ENCODE measurements at places on chromosomes 1 and 21. TPM values are rescaled to one million over a fixed set of nuclear protein-coding genes. Genes with fewer than 3 reads are reported as not detected.

Gene ERG
- polyA plus RNA-seq, result 20.6 TPM

Gene GBP2
- polyA plus RNA-seq, result 9.5 TPM

Gene TNFRSF14
- polyA plus RNA-seq, result 46.4 TPM

Gene KRTAP19-6
- polyA plus RNA-seq, result not detected

Gene TNFRSF9
- not detected for polyA plus RNA-seq

Gene TGFBR3
- polyA plus RNA-seq, result 43.4 TPM

Gene KRTAP19-1
- polyA plus RNA-seq, result not detected

Gene FCRL2
- polyA plus RNA-seq, result 0.25 TPM

Gene RERE
- 39.6 TPM for polyA plus RNA-seq

Gene TNNT2
- 1.1 TPM for polyA plus RNA-seq

Gene S100A5
- not detected for polyA plus RNA-seq

Gene RYR2
- polyA plus RNA-seq, result 0.36 TPM

Gene IGSF21
- polyA plus RNA-seq, result 0.46 TPM

Gene KRTAP20-1
- polyA plus RNA-seq, result not detected

Gene SLC22A15
- 1.6 TPM for polyA plus RNA-seq

Gene FNDC5
- 0.59 TPM for polyA plus RNA-seq

Gene ASPM
- polyA plus RNA-seq, result 0.09 TPM

Gene ZBTB48
- 31.4 TPM for polyA plus RNA-seq

Gene MAP3K7CL
- polyA plus RNA-seq, result 4.9 TPM

Gene FBLIM1
- 13.8 TPM for polyA plus RNA-seq

Gene HSD3B1
- polyA plus RNA-seq, result not detected

Gene CELA3A
- 5.3 TPM for polyA plus RNA-seq

Gene OR2T29
- polyA plus RNA-seq, result not detected

Gene PCP4L1
- polyA plus RNA-seq, result 0.26 TPM

Gene CEP170
- polyA plus RNA-seq, result 19.5 TPM

Measured in adipose tissue (tissue), 3 donors.